ENCODE measurements at places on chromosomes 2 and 18.

- H3K27ac ChIP-seq = no peak overlapping the region
- no peak for DNase-seq
- H3K36me3 ChIP-seq = no peaks in the 10 kb centered on the region
- peaks cover 3% of the 10 kb centered on the region for H3K4me1 ChIP-seq
These were observed 136.2 kb upstream of the ARHGAP28 start for GRCh38 chr18:6593142-6593885.

- H3K36me3 ChIP-seq = no peaks in the 10 kb centered on the region
- H3K27me3 ChIP-seq = no peaks in the 10 kb centered on the region
- DNase-seq = no peak
- H3K4me1 ChIP-seq = no peaks in the 10 kb centered on the region
These were observed 92.9 kb upstream of the WDR75 start for GRCh38 chr2:189348369-189348768.

- no peaks in the 10 kb centered on the region for H3K27me3 ChIP-seq
- H3K27ac ChIP-seq = no peak overlapping the region
- no peak overlapping the region for H3K4me3 ChIP-seq
- no peaks in the 10 kb centered on the region for H3K4me1 ChIP-seq
These were observed 297.8 kb upstream of the TFPI start for GRCh38 chr2:187851955-187852561.

GRCh38 chr2:4656326-4656725, 953.0 kb downstream of the DCDC2C start:
- no peaks in the 10 kb centered on the region for H3K27me3 ChIP-seq
- H3K4me3 ChIP-seq = peak overlapping the region; percentile 20
- no peak overlapping the region for H3K27ac ChIP-seq
- H3K36me3 ChIP-seq = no peaks in the 10 kb centered on the region
- no peaks in the 10 kb centered on the region for H3K4me1 ChIP-seq

DNA sequence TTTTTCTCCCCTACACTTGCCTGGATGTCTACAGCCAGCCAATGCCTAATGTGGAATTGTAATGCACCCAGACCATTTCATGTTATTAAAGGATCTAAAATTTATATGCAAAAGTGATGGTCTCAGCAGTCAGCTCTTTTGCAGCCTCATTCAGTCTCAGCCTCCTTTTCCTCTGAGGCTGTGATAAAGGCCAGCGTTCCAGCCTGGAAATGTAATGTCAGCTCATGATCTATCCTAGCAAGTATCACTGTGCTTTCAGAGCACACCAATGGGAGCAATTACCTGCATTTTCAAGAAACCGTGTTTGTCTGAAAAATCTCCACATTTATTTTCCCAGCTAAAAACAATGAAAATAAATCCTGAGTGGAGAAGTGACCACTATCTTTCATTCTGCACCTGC, 274.6 kb downstream of the CDH20 start:
- H3K27ac ChIP-seq = no peak overlapping the region
- H3K36me3 ChIP-seq = no peaks in the 10 kb centered on the region
- H3K4me3 ChIP-seq = no peak overlapping the region
- no peaks in the 10 kb centered on the region for H3K27me3 ChIP-seq
- no peak for DNase-seq

Data from trophoblast cell (in vitro differentiated cells and primary cell).